Occipital lobe (tissue), 3 donors: ENCODE measurements at places on chromosomes 5 and 9. TPM values are rescaled to one million over a fixed set of nuclear protein-coding genes. Genes with fewer than 3 reads are reported as not detected.

Gene LCN6
- total RNA-seq: not detected

Gene GCNT1
- total RNA-seq: 4.4 TPM

Gene SCGB3A2
- total RNA-seq: not detected

Gene MLANA
- total RNA-seq: not detected

Gene DNAJB5
- 47.9 TPM for total RNA-seq

Gene IRX2
- not detected for total RNA-seq

Gene GLDC
- total RNA-seq: 10.0 TPM

Gene SSBP2
- total RNA-seq: 372 TPM

Gene HIGD2A
- total RNA-seq: 26.4 TPM

Gene PALM2AKAP2
- total RNA-seq: 5.0 TPM

Gene CCDC183
- total RNA-seq: 2.8 TPM

Gene FBXL7
- 3.0 TPM for total RNA-seq

Gene FBP1
- not detected for total RNA-seq

Gene PCDHA3
- total RNA-seq: 21.2 TPM
